Activated CD4-positive, alpha-beta memory T cell treated with anti-CD3 and anti-CD28 coated beads for 36 hours (primary cell): ENCODE measurements at places on chromosomes 12 and 14. TPM values are rescaled to one million over a fixed set of nuclear protein-coding genes. Genes with fewer than 3 reads are reported as not detected.

GRCh38 chr14:69605738-69606137 is 5.7 kb upstream of the SUSD6 start:
- no peak for DNase-seq

GRCh38 chr12:31337952-31338351 is 12.0 kb upstream of the SINHCAF start:
- DNase-seq: no peak

- no peak for DNase-seq
Observed at GRCh38 chr12:53626702-53627169, 554 bp upstream of the ATF7 start.

- DNase-seq: peak; percentile 76
Observed at GRCh38 chr12:106301611-106302321, 767 bp upstream of the TCP11L2 start.

DNA sequence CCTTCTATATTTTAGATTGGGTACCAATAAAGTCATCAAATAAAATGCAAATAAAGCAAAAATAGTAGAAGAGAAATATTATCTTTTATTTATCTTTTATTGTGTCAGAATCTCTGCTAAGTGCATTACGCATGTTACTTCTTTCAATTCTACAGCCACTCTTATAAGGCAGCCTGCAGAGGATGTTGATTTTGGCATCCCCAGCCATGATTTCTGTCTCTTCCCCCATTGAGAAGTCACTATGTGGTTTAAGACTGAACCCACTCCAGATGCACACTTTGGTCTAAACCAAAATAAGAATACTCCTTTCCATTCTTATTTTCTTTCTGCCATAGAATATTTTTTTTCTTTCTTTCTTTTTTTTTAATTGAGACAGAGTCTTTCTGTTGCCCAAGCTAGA is 56.0 kb upstream of the ACSS3 start:
- no peak for DNase-seq

- DNase-seq: no peak
Observed at GRCh38 chr14:90785471-90785870, 30.8 kb downstream of the TTC7B start.

DNA sequence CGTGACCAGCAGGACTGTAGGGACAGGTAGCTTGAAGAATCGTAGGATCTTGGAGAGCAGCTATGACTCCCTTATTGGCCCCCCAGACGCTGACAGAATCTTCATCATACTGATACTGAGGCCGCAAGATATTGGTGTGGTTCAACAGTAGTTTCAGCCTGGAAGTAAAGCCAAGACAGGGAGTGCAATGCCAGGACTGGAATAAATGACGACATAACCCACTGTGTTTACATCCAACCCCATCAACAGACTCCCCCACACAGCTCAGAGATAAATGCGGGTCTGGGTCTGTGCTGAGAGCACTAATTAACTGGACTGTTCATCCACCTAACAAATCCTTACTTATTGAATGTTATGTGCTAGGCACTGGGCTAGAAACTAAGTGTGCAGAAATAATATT is 16.6 kb downstream of the NOXRED1 start:
- no peak for DNase-seq

- peak; percentile 69 for DNase-seq
Observed at GRCh38 chr14:106378191-106378590, 851.8 kb downstream of the TMEM121 start.

Gene EAPP
- 37.5 TPM for total RNA-seq

DNA sequence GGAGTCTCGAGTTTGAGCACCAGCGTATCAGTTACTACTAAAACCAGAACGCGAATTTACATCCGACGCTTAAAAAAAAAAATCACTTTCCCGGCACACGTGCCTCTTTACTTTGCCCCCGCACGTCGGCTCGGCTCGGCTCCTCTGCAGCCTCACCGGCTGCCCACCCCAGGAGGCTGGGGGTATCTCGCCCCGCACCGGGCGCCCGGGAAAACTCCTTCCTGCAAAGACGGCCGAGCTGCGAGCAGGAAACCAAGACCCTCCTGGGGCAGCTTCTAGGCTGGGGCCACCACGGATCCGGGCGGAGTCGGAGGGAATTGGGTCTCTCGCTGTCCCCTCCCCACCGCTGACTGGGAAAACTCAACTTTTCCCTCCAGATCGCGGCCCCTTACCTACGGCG is 610 bp downstream of the VSIG10 start:
- DNase-seq: peak; percentile 21

DNA sequence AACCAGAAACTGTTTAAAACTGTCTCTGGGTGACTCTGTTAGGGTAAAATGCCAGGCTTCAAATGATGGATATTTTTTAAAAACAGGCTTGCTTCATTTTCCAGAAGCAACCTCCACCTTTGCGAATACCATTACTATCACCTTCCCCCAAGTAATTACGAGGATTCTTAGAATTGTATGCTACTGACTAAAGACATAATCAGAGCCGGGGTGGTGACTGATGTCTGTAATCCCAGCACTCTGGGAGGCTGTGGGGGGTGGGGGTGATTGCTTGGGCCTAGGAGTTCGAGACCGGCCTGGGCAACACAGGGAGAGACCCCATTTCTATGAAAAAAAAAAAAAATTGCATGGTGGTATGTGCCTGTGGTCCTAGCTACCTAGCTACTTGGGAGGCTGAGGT is 38.3 kb downstream of the FGD6 start:
- DNase-seq: no peak

Gene CTDSP2
- 101 TPM for total RNA-seq

Gene MRPL42
- total RNA-seq: 67.6 TPM

- DNase-seq: no peak
Observed at GRCh38 chr14:69226178-69226577, 33.8 kb upstream of the GALNT16 start.

GRCh38 chr14:50319721-50320120 is 7.6 kb downstream of the DMAC2L start:
- DNase-seq: no peak

- DNase-seq: no peak
Observed at GRCh38 chr12:76002598-76003354, 28.8 kb downstream of the PHLDA1 start.

- DNase-seq: no peak
Observed at GRCh38 chr12:128938886-128939285, 85.6 kb downstream of the GLT1D1 start.

Gene MIS18BP1
- 58.5 TPM for total RNA-seq

Gene KRT6C
- total RNA-seq: not detected

- DNase-seq: no peak
Observed at GRCh38 chr14:83483063-83483462, 1949.4 kb upstream of the SEL1L start.

DNA sequence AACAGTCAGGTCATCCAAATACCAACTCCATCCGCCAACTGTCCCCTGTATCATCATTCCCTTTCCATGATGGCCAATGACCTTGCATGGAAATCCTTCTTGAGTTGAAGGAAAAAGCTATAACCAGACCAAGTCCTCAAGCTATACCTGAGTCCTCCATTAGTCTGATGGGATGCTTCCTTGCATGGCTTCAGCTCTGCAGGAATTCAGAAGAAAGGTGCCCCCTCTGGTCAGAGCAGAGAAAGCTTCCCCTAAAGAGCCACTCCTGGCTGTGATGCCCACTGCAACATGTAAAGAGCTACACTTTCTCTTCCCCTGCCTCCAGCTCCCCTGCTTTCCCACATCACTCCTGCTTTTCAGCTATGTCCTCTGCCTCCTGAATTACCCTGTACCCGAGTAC is 43.1 kb upstream of the FKBP4 start:
- DNase-seq: no peak

Gene KRT73
- total RNA-seq: not detected

DNA sequence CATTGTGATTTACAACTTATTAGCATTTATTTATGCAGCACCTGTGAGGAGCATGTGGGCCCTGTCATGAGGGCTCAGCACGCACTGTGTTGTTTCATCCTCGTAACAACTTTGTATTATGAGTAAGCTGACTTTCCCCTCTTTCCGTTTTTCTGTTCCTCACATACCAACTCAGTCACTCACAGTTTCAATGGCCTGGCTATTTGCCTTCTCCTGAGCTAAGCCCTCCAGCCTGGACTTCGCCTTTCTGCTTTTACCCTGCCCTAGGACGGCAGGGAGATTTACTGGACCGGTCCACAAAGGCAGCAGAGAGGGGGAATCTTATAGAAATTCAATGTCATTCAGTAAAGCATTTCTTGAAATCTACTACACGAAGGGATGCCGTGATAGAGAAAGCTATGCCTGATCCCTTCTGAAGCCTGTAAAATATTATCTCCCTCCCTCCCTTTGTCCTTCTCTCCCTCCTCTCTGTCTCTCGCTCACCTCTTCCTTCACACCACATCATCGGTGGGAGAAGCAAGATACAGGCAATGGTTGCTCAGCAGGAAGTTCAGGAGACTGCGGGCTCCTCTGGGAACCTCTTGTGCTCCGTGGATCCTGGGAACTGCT is 219.2 kb upstream of the TBX3 start:
- no peak for DNase-seq

DNA sequence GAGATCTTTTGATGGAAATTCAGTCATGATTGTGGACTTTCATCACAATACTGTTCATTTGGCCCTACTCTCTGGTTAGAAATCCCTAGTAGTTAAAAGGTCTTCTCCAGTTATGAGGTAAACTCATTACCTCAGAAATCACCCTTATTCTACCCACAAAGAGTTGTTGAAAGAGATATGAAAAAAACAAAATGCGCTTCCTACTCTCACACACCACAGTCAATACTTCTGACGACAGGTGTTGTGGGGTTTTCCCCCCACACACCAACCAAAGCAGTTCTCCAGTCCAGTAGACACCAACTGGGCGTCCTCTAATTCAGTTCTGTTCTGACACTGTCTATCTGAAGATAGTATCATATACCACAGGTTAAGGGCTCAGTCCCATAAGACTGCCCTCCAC is 54.9 kb downstream of the TRMT5 start:
- no peak for DNase-seq

GRCh38 chr12:80813820-80814219 is 97.1 kb downstream of the MYF5 start:
- no peak for DNase-seq

Gene CSRP2
- total RNA-seq: 0.33 TPM

DNA sequence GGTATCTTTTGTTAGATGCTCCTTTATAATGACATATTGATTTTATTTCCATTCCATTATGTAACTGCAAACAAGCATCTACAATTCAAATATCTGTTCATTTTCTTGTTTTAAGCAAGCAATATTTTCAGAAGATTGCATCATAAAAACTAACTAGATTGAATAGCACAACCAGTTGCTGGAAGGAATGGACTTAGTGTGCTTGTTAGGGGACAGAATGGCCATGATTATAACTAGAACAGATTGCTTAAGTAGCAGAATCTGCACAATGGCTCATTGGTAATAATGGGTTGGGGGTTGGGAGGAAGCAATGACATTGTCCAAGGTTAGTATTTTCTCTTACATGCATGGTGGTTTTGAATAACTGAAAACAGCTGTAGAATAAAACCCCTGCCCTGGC is 939.5 kb downstream of the SLC16A7 start:
- DNase-seq: no peak

GRCh38 chr14:19823765-19824164 is 20.2 kb downstream of the OR4N2 start:
- no peak for DNase-seq

- no peak for DNase-seq
Observed at GRCh38 chr14:72636094-72636493, 257.8 kb downstream of the DPF3 start.

- no peak for DNase-seq
Observed at GRCh38 chr14:60064491-60065072, 27.1 kb upstream of the PCNX4 start.

DNA sequence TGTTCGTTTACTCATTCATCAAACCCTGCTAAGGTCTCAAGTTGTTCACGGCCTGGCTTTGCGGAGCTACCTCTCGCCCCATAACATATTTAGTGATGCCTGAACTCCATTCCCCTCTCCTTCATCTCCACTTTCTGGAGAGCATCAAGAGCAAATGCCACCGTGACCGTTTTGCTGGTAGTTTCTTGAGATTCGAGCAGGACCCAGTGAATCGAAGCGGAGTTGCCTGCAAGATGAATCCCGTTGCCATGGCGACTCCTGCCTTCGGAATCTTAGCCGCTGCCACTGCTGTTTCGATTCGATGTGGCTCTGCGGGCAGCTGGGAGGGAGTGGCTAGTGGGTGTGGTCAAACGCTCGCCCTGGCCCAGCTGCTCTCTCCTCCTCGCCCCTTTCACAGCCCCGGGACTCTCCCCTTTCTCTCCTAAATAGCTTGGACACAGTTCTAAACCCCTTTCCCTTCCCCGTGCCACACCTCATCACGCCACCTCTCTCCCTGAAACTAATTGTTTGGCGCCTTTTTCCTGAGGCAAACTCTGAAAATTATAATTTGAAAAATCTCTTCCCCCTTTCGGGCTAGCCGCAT is 1.4 kb downstream of the DAAM1 start:
- DNase-seq: peak; percentile 86

- no peak for DNase-seq
Observed at GRCh38 chr14:59020382-59020781, 168.1 kb upstream of the DAAM1 start.

Gene MYO1H
- not detected for total RNA-seq

- peak; percentile 20 for DNase-seq
Observed at GRCh38 chr12:6056406-6057240, 67.8 kb downstream of the VWF start.

Gene CYP46A1
- 0.19 TPM for total RNA-seq

GRCh38 chr12:122790393-122791075 is 16.2 kb downstream of the CCDC62 start:
- DNase-seq: no peak

DNA sequence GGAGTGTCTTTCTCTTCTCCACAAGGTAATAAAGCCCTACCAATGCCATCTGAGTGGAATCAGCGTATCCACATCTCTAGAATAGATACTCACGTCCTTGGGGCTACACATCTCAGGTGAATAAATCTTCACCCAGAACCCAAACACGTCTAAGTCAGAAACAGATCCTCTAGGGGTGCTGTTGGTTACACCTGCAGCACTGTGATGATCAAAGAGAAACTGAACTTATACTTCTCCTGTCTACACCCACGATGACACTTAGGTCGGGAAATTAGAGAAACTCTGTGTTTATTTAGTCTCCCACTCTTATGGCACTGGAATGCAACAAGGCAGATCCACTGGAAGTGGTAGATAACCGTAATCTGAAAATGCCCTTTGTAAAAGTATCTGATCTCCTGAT is 46.2 kb downstream of the WIF1 start:
- DNase-seq: no peak

- DNase-seq: no peak
Observed at GRCh38 chr12:113468365-113469223, 3.1 kb downstream of the LHX5 start.

Gene CCNT1
- 66.2 TPM for total RNA-seq

GRCh38 chr12:12331896-12332295 is 18.1 kb downstream of the MANSC1 start:
- no peak for DNase-seq

DNA sequence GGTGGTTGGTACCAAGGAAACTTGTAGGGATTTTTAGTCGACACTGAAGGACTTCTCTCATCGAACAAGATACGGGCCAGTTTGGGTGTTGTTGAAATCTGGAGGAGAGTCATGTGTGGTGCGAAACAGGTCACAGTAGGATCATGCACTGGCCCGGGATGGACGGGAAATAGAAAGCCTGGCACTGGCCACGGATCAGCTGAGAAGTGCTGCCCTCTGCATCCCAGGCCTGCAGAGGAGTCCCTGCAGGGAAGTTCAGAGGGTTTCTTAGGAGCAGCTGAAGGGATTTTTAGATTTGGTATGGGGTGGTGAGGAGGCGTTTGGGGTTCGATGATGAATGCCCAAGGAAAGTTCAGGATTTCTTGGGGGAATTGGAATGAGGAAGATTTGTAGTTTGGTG is 63.1 kb downstream of the TSPAN9 start:
- DNase-seq: no peak

Gene KLHL33
- not detected for total RNA-seq

GRCh38 chr14:20400965-20401593 is 12.2 kb downstream of the TEP1 start:
- peak; percentile 43 for DNase-seq

- DNase-seq: no peak
Observed at GRCh38 chr12:101231636-101232035, 21.6 kb upstream of the SLC5A8 start.
